ENCODE measurements at places on chromosomes 5 and 9.

DNA sequence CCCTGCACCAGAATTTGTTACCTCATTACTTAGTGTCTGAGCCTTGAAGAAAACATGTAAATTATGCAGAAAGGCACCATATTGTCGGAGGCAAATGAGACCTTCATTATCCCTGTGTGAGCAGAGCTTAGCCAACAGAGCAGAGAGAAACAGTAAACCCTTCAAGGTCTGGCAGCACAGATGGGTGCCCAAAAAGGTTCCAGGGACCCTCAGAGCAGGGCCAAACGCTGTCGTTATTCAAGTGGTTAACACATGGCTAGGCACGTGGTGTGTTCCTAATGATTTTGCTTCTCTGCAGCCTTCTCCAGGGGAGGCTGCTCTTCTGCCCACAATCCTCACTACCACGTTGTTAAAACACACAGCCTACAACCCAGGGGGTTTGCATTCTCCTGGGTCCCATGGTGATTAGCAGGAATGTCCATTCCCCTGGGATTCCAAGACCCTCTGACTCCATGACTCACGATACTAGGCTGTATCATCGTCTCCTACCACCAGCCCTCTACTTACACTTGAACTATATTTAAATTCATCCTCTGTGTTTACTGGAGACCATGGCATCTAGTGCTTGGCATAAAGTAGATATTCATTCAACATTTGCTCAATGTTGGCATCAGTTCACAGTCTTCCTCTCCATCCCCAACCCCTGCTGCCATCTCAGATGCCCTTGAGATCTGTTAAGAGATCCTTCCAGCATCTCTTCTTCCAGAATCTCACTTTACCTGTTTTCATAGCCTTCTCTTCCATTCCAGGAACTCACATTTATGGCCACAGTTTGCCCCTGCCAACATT is 174.5 kb upstream of the RAD23B start:
- DNase-seq: no peak

- no peak for DNase-seq
These were observed 43.2 kb downstream of the TMEM167A start for GRCh38 chr5:83034036-83034435.

GRCh38 chr9:127402401-127403090 is 5.6 kb downstream of the SLC2A8 start:
- DNase-seq: no peak

DNA sequence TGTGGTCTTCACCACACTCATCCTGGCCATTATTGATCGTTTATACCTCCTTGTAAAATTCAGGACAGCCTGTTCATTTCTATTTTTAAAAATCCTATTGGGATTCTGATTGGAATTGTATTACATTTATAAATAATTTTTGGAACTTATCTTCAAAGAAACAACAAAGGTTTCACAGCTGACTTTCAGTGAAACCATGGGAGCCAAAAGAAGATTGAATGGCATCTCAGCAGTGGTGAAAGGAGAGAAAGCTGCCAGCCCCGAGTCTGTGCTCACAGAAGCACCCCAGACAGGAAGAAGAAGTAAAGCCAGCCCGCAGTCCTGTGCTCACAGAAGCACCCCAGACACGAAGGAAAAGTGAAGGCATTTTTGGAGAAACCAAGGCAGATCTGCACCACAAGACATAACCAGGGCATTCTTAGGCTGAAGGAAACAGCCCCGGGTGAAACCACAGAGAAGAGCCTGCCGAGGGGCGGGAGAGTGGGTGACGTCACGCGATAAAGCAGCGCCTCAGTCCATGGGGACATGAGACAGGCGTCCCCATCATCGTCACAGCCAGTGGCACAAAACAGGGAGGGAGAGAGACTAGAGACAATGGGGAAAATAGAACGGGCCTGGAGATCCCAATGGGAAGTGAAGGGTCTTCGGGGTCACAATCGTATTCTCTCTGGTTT is 42.5 kb upstream of the SLC9A3 start:
- DNase-seq: no peak

DNA sequence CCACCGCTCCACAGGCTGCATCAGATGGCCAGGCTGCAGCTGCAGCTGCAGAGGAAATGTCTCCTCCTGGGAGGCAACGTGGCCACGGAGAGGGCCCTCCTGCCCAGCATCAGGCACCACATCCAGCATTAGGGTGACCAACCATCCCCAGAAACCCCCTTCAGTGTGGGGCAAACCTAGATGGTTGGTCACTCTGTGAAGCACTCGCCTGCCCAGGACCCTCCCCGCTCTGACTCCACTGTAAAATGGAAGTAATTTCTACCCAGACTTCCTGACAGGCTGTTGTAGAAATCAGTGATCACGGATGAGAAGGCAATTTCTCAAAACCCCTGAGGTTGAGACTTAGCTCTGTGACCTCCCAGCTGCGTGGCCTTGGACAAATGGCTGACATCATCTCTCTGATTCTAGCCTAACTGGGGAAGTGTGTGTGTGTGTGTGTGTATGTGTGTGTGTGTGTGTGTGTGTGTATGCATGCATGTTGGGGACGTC is 31.6 kb downstream of the B4GALT1 start:
- DNase-seq: no peak

DNA sequence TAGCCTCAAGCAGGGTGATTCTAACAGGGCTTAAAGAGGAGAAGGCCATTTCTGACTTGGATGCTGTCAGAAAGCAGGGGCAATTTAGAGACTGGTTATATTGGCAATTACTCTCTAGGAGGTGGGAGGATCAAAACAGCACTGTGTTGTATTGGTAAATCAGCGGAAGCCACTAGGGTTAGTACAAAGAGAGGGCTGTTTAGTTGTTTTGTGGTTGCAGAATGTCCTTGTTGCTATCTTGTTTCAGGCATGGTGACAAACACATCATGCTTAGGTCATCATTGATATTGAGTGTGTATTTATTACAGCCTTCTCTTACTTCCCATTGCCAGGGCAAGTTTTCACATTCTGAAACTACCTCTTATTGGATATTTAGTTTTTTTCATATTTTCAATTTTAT is 165.3 kb downstream of the TAF11L14 start:
- no peak for DNase-seq

- no peak for DNase-seq
These were observed 28.9 kb upstream of the PDCD1LG2 start for GRCh38 chr9:5481322-5482040.

GRCh38 chr9:33065157-33066076 is 11.1 kb downstream of the SMU1 start:
- DNase-seq: no peak

DNA sequence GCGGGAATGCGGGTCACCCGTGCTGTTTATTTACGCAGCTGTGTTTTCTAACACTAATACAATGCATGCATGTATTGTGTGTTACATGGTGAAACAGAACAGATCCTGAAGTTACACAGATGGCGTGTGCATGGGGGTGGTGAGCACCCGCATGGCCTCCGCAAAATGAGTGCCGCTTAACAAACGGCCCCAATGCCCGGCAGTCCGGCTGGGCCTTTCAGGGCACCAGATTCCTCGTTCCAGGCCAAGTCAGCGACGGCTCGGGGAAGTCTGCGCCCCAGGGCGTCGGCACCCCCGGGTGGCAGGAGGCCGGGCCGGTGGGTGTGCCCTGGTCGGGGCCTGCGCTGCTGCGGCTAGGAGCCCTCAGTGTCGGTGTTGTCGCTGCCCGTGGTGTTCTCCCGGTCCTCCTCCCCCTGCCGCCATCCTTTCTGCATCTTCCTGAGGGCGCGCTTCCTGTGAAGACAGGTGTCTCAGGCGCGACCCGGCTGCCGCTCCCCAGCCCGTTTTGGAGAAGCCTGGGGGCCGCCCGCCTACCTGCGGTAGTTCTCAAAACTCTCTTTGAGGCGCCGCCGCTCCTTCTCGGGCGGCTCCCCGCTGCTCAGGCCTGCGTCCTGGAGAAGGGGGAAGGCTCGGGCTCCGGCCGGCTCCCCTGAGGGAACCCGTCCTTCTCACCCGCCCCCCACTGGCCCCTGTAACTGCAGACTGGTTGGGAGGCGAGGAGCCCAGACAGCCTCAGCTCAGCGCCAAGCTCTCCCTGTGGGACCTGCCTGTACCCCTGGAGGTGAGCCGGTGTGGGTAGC is 605 bp upstream of the DNLZ start:
- no peak for DNase-seq

DNA sequence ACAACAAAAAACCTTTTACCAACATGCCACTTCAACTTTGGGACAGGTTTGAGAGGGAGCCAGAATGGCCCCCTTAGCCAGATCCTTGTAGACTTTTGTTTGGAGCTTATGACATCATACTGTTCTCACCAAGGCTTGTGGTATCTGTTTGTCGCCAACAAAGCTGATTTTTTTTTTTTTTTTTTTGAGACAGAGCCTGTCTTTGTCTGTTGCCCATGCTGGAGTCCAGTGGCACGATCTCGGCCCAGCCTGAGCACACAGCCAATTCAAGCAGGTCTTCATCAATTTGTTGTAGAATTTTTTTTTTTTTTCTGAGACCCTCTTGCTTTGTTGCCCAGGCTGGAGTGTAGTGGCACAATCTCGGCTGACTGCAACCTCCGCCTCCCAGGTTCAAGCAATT is 26.4 kb upstream of the NTNG2 start:
- no peak for DNase-seq

- no peak for DNase-seq
These were observed 2.6 kb upstream of the SLC6A3 start for GRCh38 chr5:1447671-1448361.

- no peak for DNase-seq
These were observed 245.2 kb downstream of the EFNA5 start for GRCh38 chr5:107425541-107426031.

- DNase-seq: no peak
These were observed 108.3 kb downstream of the PCSK1 start for GRCh38 chr5:96324708-96325107.

DNA sequence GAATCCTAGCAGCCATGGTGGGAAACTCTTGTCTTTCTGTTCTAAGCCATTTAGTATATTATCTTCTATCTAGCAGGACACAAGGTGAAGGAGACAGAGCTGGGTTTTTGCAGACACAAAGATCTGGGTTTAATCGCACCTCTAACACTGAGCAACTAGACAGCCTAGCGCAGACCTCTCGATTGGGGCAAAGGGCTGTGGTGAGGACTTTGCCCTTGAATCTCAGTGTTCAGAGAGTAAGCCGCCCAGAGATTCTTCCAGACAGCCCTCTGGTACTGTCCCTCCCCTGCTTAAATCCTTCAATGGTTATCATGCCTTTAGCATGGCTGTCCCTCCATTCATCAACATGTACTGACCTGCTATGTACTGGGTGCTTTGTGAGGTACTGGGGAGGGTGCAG is 128.1 kb downstream of the CRB2 start:
- no peak for DNase-seq

DNA sequence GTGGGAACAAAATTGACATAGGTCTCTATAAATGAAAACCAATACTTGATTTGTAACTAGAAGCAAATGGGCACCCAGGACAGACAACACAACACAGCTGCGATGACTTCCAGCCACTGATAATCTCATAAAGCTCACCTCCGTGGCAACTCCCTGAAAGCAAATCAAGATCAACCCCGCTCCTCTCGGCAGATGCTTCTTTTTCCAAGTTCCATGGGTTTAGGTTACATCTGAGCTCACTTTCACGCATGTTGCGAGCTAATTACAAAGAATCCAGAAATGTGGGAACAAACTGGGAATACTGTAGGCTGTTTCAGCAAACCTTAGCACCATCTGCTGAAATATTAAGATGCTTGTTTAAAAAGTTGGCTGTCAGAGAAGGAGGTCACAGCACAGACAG is 153.9 kb downstream of the ELAVL2 start:
- no peak for DNase-seq
